ENCODE measurements at places on chromosomes 13 and 19.

DNA sequence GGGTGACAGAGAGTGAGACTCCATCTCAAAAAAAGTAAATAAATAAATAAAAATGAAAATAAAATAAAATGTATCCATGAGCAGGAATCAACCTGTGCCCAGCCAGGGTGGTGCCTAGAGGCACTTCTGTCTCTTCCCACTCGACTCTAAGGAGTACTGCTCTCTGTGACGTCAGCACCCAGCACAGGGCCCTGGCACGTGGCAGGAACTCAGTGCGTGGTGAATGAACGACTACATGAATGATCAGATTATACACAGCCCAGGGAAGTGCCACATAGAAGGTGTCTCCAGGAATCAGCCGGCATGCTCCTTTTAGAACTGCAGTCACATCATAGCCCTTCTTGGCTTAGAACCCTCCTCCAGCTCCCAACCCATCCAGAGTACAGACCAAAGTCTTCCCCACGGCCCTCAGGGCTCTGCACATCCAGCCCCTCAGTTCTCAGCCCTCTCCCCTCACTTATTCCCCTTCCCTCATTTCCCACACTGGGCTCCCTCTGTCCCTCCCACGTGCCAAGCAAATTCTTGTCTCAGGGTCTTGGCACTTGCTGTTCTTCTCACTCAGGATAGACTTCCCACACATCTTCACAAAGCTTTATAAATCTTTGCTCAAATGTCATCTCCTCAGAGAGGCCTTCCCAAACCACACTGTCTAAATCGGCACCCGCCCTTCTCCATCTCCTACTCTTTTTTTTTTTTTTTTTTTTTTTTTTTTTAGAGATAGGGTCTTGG is 4.2 kb downstream of the CLIP3 start:
- DNase-seq, result no peak
- H3K27ac ChIP-seq, result no peak overlapping the region
- H3K4me1 ChIP-seq, result peaks cover 5% of the 10 kb centered on the region
- no peak overlapping the region for H3K4me3 ChIP-seq

DNA sequence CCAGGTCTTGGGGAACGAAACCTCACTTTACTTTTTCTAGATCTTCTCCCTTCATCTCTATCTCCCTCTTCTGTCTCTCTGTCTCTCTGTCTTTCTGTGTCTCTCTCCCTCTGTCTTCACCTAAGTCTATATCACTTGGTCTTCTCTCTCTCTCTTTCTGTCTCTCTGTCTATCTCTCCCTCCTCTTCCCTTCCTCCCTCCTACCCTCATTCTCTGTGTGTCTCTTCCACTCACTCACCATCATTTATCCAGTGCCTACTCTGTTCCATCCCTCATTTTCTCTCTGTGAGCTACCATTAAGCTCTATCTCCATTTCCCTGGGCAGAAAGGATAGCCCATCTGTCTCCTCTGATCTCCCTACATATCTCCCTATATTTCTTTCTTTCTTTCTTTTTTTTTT is 32.2 kb upstream of the FBL start:
- H3K27me3 ChIP-seq, result no peaks in the 10 kb centered on the region
- H3K4me1 ChIP-seq, result no peaks in the 10 kb centered on the region
- no peaks in the 10 kb centered on the region for H3K36me3 ChIP-seq

GRCh38 chr19:2324220-2324948 is 4.0 kb downstream of the LSM7 start:
- H3K4me3 ChIP-seq, result no peak overlapping the region
- no peak for DNase-seq
- H3K36me3 ChIP-seq, result peaks cover 6% of the 10 kb centered on the region
- peaks cover 33% of the 10 kb centered on the region for H3K4me1 ChIP-seq

GRCh38 chr13:31807090-31807541 is 67.8 kb downstream of the RXFP2 start:
- H3K27me3 ChIP-seq, result no peaks in the 10 kb centered on the region
- H3K4me1 ChIP-seq, result no peaks in the 10 kb centered on the region
- H3K4me3 ChIP-seq, result peak overlapping the region; percentile 14
- no peak overlapping the region for H3K27ac ChIP-seq

GRCh38 chr13:27379694-27380641 is 44.5 kb upstream of the GTF3A start:
- H3K27ac ChIP-seq, result no peak overlapping the region
- no peaks in the 10 kb centered on the region for H3K27me3 ChIP-seq

DNA sequence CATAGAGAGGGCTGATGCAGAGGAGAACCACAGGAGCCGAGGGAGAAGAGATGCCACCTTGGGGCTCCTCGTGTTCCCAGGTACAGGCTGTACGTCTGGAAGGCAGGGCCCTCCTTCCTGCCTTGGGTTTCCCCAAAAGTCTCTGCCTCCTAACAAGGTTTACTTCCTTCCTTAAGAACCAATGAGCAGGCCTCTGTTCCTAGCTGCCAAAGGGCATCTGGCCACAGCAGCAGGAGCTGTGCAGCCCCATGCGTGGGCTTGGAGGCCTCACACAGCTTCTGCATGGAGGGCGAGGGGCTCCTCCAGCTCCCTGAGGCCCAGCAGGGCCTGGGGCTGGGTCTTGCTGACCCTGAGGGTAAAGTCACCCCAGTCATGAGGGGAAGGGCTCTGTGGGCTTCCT is 40.6 kb upstream of the TSHZ3 start:
- H3K27ac ChIP-seq, result no peak overlapping the region
- H3K4me3 ChIP-seq, result no peak overlapping the region
- no peak for DNase-seq
- H3K36me3 ChIP-seq, result no peaks in the 10 kb centered on the region
- H3K27me3 ChIP-seq, result peaks cover 12% of the 10 kb centered on the region

DNA sequence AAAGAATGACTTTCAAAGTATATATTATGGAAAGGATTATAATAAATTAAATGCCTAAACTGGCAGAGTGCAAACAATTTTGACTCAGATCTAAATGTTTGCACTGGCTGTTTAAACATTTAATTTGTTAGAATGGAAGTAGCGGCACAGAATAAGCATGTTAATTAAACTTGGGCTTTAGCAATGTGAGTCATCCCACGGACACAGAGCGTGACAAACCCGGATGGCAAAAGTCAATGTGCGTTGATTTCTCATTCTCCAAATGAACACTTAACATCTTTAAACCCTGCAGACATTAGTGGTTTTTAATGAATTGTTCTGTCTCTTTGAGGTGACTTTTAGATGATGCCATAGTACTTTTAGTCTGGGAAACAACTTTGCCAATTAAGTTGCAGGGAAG is 38.4 kb downstream of the PCDH8 start:
- H3K27ac ChIP-seq, result no peak overlapping the region
- H3K36me3 ChIP-seq, result no peaks in the 10 kb centered on the region
- H3K4me1 ChIP-seq, result peaks cover 11% of the 10 kb centered on the region
- no peak overlapping the region for H3K4me3 ChIP-seq
- no peak for DNase-seq
- peaks cover 25% of the 10 kb centered on the region for H3K27me3 ChIP-seq

GRCh38 chr13:41837629-41838028 is 123.3 kb downstream of the VWA8 start:
- no peaks in the 10 kb centered on the region for H3K27me3 ChIP-seq
- no peak overlapping the region for H3K4me3 ChIP-seq
- DNase-seq, result no peak
- H3K27ac ChIP-seq, result no peak overlapping the region
- H3K36me3 ChIP-seq, result peaks cover 2% of the 10 kb centered on the region
- no peaks in the 10 kb centered on the region for H3K4me1 ChIP-seq

All from activated T-cell treated with anti-CD3 and anti-CD28 coated beads, Interleukin-2, amount 50 U/mL, for 72 hours (primary cell).